ENCODE measurements at places on chromosomes 13 and 19.
A peak's percentile ranks its signal among the peaks of the same experiment; 100 is the strongest.

DNA sequence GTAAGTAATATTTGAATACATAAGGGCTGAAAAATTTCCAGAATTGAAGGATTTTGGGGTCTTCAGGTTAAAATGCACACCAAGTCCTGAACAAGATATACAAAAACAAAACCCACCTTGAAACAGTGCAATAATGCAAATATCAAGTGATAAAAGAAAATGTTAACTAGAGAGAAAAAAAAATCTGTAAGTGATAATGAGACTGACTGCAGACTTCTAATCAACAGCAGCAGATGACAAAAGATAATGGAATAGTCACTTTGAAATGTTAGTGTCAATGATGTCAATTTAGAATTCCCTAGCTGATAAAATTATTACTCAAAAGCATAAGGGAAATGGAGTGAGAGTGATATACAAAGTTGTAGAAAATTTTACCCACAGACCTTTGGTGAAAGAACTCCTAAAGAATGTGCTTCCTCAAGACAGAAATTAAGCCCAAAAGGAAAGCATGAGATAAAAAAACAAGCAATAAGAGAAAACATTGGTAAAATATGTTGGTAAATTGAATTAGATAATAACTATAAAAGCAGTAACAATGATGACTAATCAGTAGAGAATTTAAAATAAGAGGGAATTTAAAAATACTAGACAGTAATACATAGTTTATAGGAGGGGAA is 12.4 kb upstream of the DGKH start:
- H3K27me3 ChIP-seq = peaks cover 33% of the 10 kb centered on the region
- H3K36me3 ChIP-seq = no peaks in the 10 kb centered on the region
- no peak overlapping the region for H3K27ac ChIP-seq
- H3K4me1 ChIP-seq = peaks cover 6% of the 10 kb centered on the region
- no peak for DNase-seq

DNA sequence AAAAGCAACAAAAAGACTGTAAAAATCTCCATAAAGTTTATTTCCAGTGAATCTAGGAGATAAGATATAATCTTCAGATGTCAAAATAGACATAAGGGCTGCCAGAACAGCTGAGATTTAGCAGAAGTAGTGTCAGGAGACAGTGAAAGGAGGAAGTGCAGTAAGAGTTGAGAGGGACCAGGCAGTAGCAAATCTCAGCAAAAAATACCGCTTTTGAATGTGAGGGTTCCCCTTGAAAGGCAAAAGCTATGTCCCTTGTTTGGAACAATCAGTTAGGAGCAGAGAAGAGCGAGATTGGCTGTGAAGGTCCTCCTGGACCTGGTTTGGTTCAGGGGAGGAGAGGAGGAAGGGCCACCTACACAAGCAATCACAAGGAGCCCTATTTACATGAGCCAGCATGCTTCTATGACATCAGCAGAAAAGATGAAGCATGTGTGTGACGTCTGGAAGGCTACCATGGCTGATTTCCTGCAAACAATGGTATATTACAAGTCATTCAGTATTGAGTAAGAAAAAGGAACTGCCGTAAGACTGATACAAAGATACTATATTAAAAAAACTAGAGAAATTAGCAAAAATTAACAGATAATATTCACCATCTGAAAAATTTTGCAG is 98.9 kb upstream of the SIAH3 start:
- H3K27me3 ChIP-seq = no peaks in the 10 kb centered on the region
- H3K36me3 ChIP-seq = peaks cover 6% of the 10 kb centered on the region
- H3K27ac ChIP-seq = no peak overlapping the region
- no peak overlapping the region for H3K4me3 ChIP-seq

GRCh38 chr19:42473686-42474085 is 30.9 kb upstream of the CXCL17 start:
- H3K4me3 ChIP-seq = no peak overlapping the region
- DNase-seq = no peak
- H3K27me3 ChIP-seq = peaks cover 10% of the 10 kb centered on the region
- H3K36me3 ChIP-seq = no peaks in the 10 kb centered on the region
- H3K27ac ChIP-seq = no peak overlapping the region

DNA sequence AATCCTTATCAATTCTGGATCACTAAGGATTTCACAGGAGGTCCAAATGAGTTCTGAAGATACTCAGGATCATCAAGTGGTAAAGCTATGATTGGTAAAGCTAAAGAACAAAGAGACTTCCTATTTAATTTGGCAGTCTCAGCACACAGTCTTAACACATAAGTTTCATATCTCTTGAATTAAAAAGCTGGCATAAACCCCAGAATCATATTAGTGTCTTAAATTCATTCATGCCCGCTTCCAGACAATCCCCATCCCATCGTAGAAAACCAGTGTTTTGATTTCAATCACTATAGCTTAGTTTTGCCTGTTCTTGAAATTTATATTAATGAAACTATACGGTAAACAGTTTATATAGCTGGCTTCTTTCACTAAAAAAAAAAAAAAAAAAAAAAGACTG is 278.7 kb downstream of the DIAPH3 start:
- no peak overlapping the region for H3K27ac ChIP-seq
- H3K4me1 ChIP-seq = peaks cover 2% of the 10 kb centered on the region
- H3K4me3 ChIP-seq = no peak overlapping the region
- H3K27me3 ChIP-seq = no peaks in the 10 kb centered on the region

DNA sequence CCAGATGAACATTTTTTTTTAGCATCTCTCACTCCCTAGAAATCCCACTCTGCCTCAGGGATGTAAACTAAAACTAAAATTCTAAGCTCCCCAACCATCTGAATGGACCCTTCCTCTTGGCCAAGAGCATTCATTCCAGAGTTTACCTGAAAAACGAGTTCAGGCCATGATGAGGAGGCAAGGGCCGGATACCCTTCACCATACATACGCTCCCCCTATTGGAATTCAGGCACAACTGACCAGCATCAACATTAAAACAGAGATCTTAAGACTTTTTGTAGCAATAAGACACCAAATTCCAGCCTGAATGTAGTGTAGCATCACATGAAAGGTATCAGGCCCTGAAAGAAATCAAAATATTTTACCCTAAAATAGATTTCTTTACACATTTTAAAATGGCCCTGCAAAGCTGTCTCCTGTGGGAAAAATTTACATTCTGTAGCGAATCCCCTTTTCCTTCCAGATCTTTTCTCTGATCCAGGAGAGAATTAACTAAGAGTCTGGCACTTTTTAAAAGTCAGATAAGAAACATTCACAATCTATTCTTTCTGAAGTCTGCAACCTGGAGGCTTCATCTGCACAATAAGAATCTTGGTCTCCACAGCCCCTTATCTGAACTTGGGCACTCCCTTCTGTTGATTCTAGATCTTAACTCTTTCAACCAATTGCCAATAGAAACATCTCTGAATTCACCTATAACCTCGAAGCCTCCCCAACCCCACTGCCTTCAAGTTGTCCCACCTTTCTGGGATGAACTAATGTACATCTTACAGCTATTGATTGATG is 888.5 kb downstream of the UQCRFS1 start:
- no peak overlapping the region for H3K4me3 ChIP-seq
- H3K27ac ChIP-seq = no peak overlapping the region
- no peaks in the 10 kb centered on the region for H3K36me3 ChIP-seq
- no peak for DNase-seq
- peaks cover 39% of the 10 kb centered on the region for H3K27me3 ChIP-seq

- H3K27ac ChIP-seq = no peak overlapping the region
- no peak for DNase-seq
- H3K36me3 ChIP-seq = no peaks in the 10 kb centered on the region
- no peaks in the 10 kb centered on the region for H3K4me1 ChIP-seq
- no peaks in the 10 kb centered on the region for H3K27me3 ChIP-seq
Observed at GRCh38 chr19:53004242-53004641, 9.5 kb upstream of the ERVV-1 start.

DNA sequence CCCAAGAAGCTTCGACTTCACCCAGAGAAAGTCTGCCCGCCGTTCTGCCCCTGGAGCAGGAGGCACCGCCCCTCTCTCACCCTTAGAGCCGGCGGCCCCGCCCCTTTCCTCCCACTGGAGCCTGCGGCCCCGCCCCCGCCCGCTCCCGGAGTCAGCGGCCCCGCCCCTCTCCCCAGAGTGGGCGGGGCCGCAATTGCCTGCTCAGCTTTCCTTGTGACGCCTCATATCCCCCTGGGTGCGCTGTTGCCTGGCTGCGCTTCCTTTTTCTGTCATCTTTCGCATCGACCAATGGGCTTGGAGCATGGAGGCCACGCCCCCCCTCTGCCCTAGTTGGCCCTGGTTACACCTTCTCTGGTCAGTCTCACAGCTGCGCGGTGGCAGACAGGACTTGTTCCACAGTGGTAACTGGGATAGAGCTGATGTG is 38.2 kb upstream of the ZNF492 start:
- DNase-seq = no peak
- peaks cover 12% of the 10 kb centered on the region for H3K36me3 ChIP-seq
- H3K27me3 ChIP-seq = no peaks in the 10 kb centered on the region
- H3K4me3 ChIP-seq = no peak overlapping the region

GRCh38 chr13:107713314-107713713 is 502.0 kb downstream of the LIG4 start:
- H3K27ac ChIP-seq = no peak overlapping the region
- H3K27me3 ChIP-seq = peaks cover 3% of the 10 kb centered on the region
- no peaks in the 10 kb centered on the region for H3K36me3 ChIP-seq
- DNase-seq = no peak

- peaks cover 2% of the 10 kb centered on the region for H3K36me3 ChIP-seq
- peaks cover 34% of the 10 kb centered on the region for H3K4me1 ChIP-seq
- peak overlapping the region; percentile 68 for H3K27ac ChIP-seq
- H3K4me3 ChIP-seq = no peak overlapping the region
- no peak for DNase-seq
- H3K27me3 ChIP-seq = no peaks in the 10 kb centered on the region
Observed at GRCh38 chr13:73250061-73250460, 191.3 kb downstream of the KLF5 start.

DNA sequence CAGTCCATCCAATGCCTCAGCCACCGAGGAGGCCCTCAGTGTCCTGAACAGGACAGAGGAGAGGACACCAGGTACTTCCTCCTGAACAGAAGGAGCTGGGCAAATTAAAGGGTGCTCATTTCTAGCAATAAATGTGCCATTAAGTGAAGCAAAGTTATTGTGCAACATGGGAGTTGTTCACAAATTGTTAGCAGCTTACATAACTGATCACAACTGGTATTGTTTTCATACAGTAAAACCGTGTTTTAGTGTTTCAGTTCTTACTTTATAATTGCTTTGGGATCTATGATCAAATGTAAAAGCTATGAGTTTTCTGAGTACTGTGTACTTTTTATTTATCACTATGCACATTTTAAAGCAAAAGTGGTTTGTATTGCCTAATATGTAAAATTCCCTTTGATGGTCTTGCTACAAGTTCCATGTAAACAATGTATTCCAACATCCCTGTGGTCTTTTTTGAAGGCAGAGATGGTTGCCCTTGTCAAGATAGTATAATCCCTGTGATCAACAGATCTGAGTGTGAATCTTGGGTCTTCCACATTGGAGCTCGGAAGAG is 263.1 kb downstream of the FGF14 start:
- DNase-seq = no peak
- H3K27ac ChIP-seq = no peak overlapping the region
- H3K27me3 ChIP-seq = no peaks in the 10 kb centered on the region
- H3K4me1 ChIP-seq = peaks cover 4% of the 10 kb centered on the region
- H3K36me3 ChIP-seq = no peaks in the 10 kb centered on the region

DNA sequence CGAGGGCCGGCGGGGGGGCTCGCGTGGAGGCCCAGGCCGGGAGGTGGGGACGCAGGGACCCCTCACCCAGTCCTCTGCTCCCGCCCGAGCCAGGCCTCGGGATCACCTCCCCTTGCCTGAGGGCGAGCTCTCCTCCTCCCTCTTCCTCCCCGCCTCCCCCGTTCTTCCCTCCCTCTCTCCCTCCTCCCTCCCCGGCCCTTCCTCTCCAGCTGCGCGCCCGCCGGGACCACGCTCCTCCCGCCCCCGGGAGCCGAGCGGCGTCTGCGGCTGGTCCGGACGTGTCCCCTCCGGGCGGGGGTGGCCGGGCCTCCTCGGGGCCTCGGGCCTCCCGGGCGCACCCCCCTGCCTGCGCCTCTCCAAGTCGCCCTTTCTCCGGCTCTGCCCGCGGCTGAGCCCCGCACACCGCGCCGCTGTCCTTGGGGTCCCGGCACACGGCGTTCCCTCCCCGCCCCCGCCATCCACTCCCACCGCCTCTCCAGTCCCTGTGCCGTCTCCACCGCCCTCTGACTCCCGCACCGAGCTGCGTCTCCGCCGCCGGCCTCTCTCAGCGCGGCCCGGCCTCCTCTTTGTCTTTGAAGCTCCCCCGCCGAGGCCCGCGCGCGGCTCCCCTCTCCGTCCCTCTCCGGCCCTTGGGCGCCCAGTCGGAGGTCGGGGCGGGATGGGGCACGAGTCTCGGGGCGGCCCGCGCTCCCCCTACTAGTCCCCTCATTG is 5.7 kb downstream of the SOX1 start:
- H3K4me1 ChIP-seq = peaks cover 1% of the 10 kb centered on the region
- H3K27me3 ChIP-seq = peaks cover 74% of the 10 kb centered on the region
- no peaks in the 10 kb centered on the region for H3K36me3 ChIP-seq
- no peak overlapping the region for H3K4me3 ChIP-seq
- no peak overlapping the region for H3K27ac ChIP-seq
- no peak for DNase-seq

DNA sequence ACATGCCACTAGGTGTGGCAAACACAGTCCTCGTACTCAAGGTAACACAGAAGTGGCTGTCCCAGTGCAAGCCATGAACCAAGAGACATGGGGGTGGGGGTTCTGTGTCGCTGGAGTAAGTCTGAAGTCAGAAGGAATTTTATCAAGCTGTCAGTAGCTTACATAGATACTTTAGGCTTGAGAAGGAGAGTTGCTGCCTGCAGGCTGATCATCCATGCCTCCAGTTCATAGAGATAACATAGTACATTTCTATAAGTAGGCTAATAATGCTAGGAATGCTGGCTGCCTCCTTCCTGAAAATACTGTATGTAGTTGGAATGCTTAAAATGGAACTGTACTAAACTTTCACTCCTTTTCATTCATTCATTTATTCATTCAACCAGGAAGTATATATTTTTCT is 70.1 kb downstream of the CAB39L start:
- H3K36me3 ChIP-seq = peaks cover 1% of the 10 kb centered on the region
- no peaks in the 10 kb centered on the region for H3K27me3 ChIP-seq
- no peak overlapping the region for H3K4me3 ChIP-seq

Data from progenitor cell of endocrine pancreas (in vitro differentiated cells).